CD14-positive monocyte (primary cell): ENCODE measurements at places on chromosomes 6 and 20.

GRCh38 chr20:10519361-10520046 lies 84.4 kb downstream of the SLX4IP start:
- H3K27ac ChIP-seq: no peak overlapping the region
- H3K27me3 ChIP-seq: no peaks in the 10 kb centered on the region
- H3K4me3 ChIP-seq: no peak overlapping the region
- no peaks in the 10 kb centered on the region for H3K36me3 ChIP-seq
- no peak for DNase-seq

GRCh38 chr6:163661272-163661671 lies 246.8 kb downstream of the QKI start:
- H3K27ac ChIP-seq: peak overlapping the region; percentile 73
- peaks cover 47% of the 10 kb centered on the region for H3K4me1 ChIP-seq
- DNase-seq: peak; percentile 69
- H3K27me3 ChIP-seq: no peaks in the 10 kb centered on the region
- peak overlapping the region; percentile 46 for H3K4me3 ChIP-seq

DNA sequence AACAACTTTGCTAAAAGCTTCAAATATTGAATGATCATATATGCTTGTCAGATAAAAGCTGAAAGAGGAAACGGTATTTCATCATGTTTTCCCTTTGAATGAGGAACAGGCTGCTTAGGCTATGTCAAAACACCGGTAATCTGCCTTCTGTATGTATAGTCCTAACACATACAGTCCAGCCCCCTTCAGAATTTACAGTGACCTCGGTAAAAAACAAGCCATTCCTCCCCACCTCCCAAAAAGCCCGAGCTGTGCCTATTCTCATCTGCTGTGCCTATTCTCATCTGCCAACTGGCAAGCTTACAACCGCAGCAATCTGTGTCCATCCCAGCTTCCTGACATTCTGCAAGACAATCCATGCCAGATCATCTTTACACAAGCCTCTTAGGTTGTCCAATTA lies 26.8 kb upstream of the UBE2J1 start:
- DNase-seq: peak; percentile 76
- H3K36me3 ChIP-seq: no peaks in the 10 kb centered on the region
- peak overlapping the region; percentile 52 for H3K27ac ChIP-seq
- peak overlapping the region; percentile 45 for H3K4me3 ChIP-seq
- H3K4me1 ChIP-seq: peaks cover 54% of the 10 kb centered on the region
- no peaks in the 10 kb centered on the region for H3K27me3 ChIP-seq

GRCh38 chr6:108982154-108983113 lies 112.2 kb downstream of the SESN1 start:
- peaks cover 3% of the 10 kb centered on the region for H3K36me3 ChIP-seq
- H3K4me1 ChIP-seq: peaks cover 19% of the 10 kb centered on the region
- DNase-seq: no peak
- no peak overlapping the region for H3K4me3 ChIP-seq

GRCh38 chr20:16846006-16846405 lies 97.8 kb downstream of the OTOR start:
- no peak overlapping the region for H3K27ac ChIP-seq
- H3K4me1 ChIP-seq: no peaks in the 10 kb centered on the region
- no peak for DNase-seq

DNA sequence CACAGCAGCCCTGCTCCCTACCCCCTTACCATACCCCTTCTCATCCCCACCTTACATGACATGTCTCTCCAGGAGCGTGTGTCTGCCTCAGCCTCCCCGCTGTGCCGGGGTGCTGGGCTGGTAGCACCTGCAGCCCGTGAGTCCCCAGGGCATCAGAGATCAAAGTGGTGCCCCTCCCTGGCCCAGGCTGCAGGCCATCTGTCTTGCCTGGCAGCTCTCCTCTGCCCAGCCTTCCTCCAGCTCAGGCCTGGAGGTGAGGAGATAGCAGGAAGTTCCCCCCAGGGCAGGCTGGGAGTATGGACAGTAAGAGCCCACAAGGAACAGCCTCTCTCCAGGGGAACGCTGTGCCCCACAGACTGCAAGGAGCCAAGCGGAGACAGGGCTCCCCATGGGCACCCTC lies 35.3 kb downstream of the GRM4 start:
- no peaks in the 10 kb centered on the region for H3K4me1 ChIP-seq
- no peak for DNase-seq
- H3K27ac ChIP-seq: no peak overlapping the region
- no peaks in the 10 kb centered on the region for H3K36me3 ChIP-seq
- no peaks in the 10 kb centered on the region for H3K27me3 ChIP-seq

DNA sequence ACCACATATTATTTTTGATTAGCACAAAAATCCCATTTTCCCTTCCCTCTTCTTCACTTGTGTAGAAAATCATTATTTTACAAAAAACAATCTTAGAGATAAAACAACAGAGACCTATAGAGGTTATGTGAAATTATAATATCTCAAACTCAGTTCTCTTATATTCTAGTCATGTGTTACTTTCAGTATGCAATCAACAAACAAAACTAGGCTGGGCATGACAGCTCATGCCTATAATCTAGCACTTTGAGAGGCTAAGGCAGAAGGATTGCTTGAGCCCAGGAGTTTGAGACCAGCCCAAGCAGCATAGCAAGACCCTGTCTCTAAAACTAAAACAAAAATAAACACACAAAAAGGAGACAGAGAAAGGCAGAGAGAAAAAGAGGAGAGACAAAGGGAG lies 211.4 kb upstream of the SGK1 start:
- peaks cover 3% of the 10 kb centered on the region for H3K4me1 ChIP-seq
- no peaks in the 10 kb centered on the region for H3K27me3 ChIP-seq
- H3K27ac ChIP-seq: peak overlapping the region; percentile 1
- no peak for DNase-seq
- H3K4me3 ChIP-seq: no peak overlapping the region

DNA sequence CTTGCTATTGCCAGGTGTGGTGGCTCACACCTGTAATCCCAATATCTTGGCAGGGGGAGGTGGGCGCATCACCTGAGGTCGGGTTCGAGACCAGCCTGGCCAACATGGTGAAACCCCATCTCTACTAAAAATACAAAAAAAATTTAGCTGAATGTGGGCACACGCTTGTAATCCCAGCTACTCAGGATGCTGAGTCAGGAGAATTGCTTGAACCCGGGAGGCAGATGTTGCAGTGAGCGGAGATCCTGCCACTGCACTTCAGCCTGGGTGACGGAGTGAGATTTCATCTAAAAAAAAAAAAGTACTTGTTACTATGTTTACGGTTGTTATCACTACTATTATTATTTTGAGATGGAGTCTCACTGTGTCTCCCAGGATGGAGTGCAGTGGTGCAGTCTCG lies 3.0 kb downstream of the PPT2 start:
- H3K27ac ChIP-seq: no peak overlapping the region
- no peaks in the 10 kb centered on the region for H3K36me3 ChIP-seq
